ENCODE measurements at places on chromosomes 16 and 17.

GRCh38 chr16:57152096-57153093, 33.4 kb downstream of the PSME3IP1 start:
- no peak for DNase-seq

- no peak for DNase-seq
Observed at GRCh38 chr17:82016061-82016874, 6.4 kb downstream of the CENPX start.

- no peak for DNase-seq
Observed at GRCh38 chr16:67364600-67365235, 28.6 kb downstream of the TPPP3 start.

GRCh38 chr16:84680165-84680842, 19.5 kb upstream of the USP10 start:
- DNase-seq: no peak

- DNase-seq: no peak
Observed at GRCh38 chr16:15854906-15855703, 1.7 kb downstream of the MYH11 start.

GRCh38 chr17:62931101-62931500, 34.9 kb upstream of the TANC2 start:
- no peak for DNase-seq

- DNase-seq: no peak
Observed at GRCh38 chr17:64498308-64499203, 1.7 kb upstream of the POLG2 start.

DNA sequence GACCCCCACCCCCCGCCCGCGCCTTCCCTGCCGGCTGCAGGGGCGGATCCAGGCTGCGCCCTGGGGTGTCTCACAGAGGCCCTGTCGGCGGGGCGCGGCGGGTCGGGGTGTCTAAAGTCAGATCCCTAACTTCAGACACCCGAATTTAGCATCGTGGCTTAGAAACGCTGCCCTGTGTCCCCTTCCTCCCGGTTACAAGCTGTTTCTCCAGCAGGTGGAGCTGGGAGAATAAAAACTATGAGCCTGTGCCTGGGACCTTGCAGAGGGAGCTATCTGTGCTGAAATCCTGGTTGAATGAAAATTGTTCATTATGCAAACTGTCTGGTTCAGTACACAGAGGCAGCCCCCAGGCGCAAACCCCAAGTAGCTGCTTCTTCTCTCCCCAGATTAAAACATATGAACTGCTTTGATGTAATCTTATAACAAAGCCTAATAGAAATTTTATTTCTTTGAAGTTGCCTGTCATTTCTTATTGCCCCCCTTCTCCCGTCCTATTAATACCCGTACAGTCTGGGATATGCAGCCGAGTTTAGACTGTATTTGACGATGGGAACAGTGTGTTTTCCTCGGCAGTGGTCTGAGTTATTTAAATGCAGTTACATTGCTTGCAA, 79.0 kb downstream of the RPA1 start:
- DNase-seq: peak; percentile 66

DNA sequence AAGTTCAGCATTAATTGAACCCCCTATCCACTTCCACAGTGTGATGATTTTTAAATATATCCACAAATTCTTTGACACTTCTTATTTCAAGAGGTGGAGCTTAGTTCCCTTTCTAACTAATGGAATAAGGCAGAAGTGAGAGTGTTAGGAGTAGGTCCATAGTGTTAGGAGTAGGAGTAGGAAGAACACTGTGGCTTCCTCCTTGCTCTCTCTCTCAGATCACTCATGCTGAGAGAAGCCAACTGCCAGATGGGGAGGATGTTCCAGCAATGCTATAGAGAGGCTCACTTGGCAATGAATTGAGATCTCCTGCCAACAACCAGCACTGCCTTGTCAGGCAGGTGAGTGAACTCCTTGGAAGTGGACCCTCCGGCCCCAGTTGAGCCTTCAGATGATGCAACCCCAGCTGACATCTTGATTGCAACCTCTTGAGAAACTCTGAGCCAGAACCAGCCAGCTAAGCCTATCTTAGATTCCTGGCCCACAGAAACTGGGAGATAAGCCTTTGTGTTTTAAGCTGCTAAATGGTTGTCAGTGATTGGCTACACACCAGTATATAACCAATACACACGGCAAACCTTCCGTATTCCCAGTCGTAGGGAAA, 44.3 kb downstream of the SPECC1 start:
- no peak for DNase-seq

DNA sequence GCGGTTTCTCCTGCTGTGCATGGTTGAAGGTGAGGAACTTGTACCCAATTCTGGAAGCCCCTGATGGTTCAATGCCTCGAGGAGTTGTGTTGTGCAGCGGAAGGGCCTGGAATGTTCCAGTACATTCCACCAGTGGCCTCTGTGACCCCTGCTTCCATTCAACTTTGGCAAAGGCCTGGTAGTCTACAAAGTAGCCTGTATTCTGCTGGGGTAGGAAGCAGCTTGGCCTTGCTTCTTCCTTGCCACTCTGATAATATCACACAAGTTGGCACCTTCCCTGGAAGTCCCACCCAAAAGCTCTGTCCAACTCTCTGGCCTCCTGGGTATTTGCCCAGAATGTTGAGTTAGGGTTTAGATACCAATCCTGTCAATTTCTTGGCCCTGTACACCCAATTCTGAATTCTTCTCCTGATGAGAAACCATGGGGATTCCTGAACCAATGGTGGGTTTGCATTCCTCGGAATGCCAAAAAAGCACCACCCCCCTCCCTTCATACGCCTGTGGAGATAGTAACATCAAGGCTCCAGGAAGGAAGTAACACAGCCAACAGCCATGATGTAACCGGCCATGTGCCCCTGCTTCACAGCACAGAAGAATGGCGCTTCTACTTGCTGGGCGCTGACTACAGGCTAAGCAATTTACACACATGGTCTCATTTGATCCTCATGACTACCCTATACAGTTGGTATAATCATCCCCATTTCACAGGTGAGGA, 11.8 kb upstream of the FAM117A start:
- DNase-seq: no peak

DNA sequence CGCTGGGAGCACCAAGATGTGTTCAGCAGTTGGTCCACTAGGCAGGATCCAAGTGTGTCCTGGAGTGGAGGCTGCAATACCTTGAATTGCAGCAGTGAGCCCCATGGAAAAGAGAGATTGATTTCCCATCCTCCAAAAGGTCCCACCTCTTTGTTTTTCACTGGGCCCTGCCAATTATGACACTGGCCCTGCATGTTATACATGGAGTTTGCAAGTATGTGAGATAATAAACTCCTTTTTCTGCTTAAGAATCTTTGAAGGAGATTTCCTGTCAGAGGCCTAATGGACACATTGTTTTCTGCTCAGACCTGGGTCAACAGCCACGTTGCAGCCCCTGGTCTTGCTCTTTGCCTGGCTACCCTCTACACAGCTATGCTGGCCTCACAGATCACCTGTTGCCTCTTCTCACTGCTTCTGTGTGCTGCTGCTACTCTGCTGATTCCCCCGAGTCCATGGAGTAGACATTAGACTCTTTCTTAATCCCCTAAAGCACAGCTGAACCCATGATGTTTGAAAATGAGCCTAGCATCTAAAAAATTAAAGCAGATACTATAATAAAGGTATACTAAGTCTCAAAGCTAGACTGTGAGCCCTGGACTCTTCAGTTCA, 341.9 kb upstream of the CDH11 start:
- DNase-seq: no peak

GRCh38 chr16:2715519-2715918, 4.5 kb downstream of the PRSS27 start:
- DNase-seq: no peak

GRCh38 chr17:57464191-57464864, 208.0 kb downstream of the MSI2 start:
- no peak for DNase-seq

GRCh38 chr17:19417611-19418010, 6.6 kb downstream of the RNF112 start:
- DNase-seq: no peak

DNA sequence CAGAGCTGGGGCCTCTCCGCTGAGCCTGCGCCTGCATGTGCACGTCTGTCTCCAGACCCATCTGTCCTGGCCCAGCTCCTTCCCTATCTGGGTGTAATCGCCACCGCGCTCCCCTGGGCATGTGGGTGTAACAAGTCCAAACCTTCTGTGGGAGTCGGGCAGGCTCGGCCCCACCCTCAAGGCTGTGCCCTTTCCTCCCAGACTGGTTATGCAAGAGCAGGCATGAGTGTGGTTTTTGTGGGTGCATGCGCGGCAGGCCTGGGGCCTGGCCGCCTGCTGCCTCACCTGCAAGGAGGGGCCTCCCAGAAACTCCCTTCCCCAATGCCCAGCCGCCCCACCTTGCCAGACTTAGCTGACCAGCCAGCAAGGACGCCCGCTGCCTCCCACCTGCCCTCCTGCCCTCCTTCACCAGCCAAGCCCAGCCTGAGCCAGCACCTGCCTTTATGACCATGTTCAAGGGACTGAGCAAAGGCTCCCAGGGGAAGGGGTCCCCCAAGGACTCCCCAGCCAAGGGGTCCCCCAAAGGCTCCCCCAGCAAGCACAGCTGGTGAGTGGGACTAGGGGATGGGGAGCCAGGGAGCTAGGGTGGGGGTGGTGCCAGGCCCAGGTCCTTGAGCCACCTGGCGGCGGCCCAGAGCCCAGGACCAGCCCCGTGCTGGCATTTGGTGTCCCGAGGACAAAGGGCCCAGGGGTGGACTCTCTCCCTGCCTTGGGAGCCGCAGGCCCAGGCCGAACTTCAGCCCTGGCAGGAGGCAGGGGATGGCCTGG, at the start of gene EVPLL:
Gene EVPLL, plus strand, starts transcription at position 342 of the 768 bp plus-strand sequence. CDS start 3,160 bp downstream, outside the sequence.
- DNase-seq: no peak

DNA sequence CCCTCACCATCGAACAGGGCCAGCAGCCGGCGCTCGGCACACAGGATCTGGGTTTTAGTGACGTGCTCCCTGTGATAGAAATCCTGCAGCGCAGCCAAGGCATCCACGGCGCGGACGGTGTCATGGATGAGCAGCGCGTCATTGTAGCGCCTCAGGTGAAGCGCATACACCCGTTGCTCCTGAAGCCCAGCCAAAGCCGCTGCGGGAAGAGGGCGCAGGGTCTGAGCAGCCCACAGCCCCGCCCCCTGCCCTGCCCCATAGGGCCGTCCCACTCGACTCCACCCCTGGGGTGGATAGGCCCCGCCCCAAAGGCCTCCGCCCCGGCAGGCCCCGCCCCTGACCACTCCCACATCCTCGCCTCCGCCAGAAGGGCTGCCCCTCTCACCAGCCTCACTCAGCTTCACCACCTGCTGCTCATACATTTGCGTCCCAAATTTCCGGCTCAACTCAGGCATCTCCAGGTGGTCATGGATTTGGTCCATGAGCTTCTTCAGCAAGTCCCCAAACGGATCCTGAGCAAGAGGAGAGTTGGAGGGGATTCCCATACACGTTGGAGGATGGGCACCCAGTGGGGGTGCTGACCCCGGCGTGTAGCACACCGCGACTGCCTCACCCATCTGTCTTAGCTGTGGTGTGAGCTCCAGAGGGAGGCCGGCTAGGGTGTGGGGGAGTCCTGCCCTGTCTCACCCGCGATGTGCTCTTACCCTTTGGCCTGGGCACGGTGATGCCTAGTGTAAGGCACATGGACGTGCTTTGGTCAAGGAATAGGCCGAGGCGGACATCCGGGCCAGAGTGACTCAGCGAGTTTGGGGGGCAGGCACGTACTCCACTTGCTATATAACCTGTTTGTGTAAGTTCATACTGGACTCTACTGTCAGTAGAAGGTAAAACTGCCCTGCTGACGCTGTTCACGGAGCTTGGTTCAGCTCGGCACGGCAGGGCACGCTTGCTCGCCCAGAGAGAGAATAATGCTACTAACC, 4.6 kb downstream of the DHX58 start:
- DNase-seq: no peak

GRCh38 chr16:89837014-89837546, 8.8 kb downstream of the SPIRE2 start:
- no peak for DNase-seq

- DNase-seq: no peak
Observed at GRCh38 chr16:81163671-81164070, 67.5 kb upstream of the GCSH start.

DNA sequence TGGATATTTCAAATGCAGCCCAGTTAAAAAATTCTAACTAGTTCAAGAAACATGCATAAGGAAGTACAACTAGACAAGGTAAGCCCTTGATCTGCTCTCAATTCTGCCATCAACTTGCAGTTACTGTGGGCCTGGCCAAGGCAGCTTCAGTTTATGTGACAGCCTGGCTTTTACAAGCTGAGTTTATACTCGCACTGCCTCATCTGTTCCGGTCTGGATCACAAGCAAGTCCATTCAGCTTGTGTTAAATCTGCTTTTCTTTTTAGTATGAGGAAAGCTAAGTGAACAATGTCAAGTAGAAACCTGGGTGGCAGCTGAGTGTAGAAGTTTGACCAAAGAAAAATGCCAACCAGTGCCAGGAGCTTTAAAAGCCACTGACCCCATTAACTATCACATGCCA, 76.6 kb upstream of the CORO6 start:
- DNase-seq: no peak

GRCh38 chr17:44212507-44213402, 6.7 kb downstream of the UBTF start:
- DNase-seq: no peak

DNA sequence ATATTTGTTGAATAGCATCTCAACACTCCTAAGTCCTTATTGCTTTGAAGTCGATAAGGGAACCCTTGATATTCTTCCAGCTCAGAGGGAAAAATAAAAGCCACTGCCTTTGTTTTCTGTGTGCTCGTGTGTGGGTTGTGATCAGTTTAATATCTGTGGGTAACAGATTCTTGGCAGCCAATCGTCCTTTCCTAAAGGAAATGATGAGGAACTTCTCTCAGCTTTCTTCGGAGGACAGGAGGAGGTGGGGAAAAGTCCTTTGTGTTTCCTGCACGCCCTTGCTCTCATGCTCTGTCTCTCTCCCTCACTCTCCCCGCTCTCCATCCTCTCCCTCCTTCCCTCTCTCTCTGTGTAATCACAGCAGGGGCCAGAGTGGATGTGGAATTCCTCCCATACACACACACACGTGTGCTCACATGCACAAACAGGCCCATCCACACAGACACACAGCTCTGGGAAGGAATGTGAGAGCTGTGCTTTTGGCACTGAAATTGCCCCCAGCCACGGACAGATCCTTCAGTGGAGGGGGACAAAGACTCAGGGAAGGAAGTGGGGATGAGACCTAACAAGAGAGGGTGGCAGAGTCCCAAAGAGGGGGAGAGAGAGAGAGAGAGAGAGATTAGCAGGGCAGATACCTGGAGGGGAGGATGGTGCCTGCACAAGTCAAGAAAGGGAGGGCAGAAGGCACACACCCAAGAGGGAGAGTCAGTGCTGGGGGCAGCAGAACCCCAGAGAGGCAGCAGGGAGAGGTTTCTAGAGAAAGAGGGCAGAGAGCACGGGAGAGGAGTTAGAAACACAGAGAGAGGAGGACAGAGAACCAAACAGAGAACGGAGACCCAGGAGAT, 83.5 kb upstream of the PLCG2 start:
- DNase-seq: no peak
